ENCODE measurements at places on chromosomes 12 and 14. TPM values are rescaled to one million over a fixed set of nuclear protein-coding genes. Genes with fewer than 3 reads are reported as not detected.

Gene ADCY4
- 11.3 TPM for total RNA-seq

Gene RILPL2
- total RNA-seq: 5.8 TPM

Gene SMIM41
- 4.0 TPM for total RNA-seq

Gene SLC5A8
- 0.74 TPM for total RNA-seq

Gene GPR84
- total RNA-seq: 0.61 TPM

Gene SLC6A15
- 0.82 TPM for total RNA-seq

Gene OR4E2
- total RNA-seq: not detected

Gene SDR9C7
- not detected for total RNA-seq

DNA sequence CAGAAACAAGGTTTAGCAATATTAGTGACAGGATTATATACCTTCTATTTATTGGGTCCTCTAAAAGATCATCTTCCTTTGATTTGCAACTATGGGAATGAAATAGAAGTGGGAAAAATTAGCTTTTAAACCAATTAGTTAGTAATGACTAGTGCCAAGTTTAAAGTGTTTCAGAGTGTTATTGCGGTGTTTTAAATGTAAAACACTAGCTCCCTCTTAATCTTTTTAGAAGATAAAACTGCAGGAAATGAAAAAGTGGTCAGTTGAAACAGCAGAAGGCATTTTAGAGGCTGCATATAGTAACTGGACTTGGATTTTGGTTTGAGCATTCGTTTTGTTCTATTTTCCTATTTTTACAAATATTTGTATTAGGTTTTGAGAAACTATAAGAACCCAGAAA is 286.2 kb downstream of the RAD51B start:
- DNase-seq: no peak

- DNase-seq: no peak
Measured at GRCh38 chr12:89671469-89671868, 37.2 kb downstream of the ATP2B1 start.

DNA sequence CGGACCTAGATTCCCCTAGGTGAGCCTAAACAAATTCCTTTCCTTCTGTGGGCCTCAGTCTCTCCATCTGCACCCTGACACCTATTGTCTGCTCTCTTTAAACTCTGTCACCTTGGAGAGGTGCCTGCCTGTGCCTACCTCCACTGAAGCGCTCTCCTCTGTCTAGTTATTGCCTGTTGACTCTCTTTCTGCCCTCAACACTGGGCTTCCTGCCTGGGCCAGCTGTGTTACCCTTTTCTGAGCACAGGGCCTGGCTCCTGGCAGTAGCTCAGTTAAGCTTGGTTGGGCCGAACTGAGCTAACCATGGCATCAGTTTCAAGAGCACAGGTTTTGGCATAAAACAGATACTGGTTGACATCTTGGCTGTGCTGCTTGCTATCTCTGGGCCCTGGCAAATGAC is 43.5 kb downstream of the PRMT8 start:
- DNase-seq: no peak

DNA sequence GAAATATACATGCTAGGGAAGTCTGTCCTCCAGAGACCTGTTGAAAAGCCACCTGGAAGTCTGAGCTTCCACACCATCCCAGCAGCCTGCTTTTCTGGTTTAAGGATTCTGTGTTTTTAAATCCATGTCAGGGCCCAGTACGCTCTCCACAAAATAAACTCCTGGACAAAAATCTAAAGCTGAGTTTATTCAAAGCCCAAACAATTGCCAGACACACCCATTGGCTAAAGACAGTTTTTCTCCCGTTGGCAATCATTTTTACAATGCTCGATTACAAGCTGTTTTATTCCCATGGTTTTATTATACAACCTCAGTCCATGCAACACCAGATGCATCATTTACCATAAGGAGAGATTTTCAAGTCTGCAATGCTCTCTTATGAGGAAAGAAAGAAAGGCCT is 94.5 kb downstream of the MYRFL start:
- DNase-seq: no peak

DNA sequence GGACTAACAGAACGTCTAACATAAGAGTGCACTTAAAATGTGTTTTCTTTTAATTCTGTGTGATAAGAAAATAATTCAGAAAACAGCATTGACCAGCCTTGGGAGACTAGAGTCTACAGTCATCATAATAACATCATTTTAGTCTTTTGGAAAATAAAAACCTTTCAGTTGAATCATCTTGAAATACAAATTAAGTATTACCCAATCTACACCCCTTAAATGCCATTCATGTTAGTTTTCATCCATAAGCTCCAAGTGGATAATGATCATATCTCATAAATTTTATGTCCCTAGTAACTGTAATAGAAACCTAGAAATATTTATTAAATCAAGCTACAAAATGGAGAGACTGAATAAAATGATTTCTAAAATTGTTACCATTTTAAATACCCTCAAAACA is 32.4 kb downstream of the EPS8 start:
- no peak for DNase-seq

GRCh38 chr12:131591714-131592709 is 118.9 kb upstream of the SFSWAP start:
- no peak for DNase-seq

DNA sequence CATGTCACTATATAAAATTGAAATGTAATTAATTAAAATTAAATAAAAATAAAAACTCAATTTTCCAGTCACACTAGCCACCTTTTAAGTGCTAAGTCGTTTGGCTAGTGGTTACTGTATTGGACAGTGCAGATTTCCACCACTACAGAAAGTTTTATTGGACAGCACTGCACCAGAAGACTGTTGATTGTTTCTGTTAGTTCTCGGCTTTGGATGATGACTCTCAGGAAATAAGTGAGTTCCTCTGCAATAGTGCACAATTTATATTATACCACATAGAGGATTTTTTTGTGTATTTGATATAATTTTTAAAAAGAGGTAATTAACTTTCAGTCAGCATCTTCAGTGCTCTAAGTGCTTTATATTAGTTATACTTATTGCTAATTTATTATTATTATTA is 52.7 kb downstream of the FAR2 start:
- DNase-seq: no peak

DNA sequence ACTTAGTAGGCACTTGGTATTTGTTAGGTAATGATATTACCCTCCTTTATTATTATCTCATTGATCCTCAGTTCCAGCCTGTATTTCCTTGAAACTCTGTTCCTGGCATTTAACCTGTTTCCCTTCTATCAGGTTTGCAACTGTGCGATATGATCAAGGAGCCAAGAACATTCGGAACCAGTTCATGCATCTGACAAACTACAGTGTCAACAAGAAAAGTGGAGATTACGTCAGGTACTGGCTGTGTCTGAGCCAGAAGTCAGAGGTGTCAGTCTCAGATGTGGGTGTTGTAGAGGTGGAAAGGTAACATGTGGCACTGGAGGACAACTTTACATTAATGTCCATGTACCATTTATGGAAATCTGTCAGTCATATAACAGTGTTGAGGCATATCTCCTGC is 56.7 kb downstream of the TTLL5 start:
- DNase-seq: no peak

DNA sequence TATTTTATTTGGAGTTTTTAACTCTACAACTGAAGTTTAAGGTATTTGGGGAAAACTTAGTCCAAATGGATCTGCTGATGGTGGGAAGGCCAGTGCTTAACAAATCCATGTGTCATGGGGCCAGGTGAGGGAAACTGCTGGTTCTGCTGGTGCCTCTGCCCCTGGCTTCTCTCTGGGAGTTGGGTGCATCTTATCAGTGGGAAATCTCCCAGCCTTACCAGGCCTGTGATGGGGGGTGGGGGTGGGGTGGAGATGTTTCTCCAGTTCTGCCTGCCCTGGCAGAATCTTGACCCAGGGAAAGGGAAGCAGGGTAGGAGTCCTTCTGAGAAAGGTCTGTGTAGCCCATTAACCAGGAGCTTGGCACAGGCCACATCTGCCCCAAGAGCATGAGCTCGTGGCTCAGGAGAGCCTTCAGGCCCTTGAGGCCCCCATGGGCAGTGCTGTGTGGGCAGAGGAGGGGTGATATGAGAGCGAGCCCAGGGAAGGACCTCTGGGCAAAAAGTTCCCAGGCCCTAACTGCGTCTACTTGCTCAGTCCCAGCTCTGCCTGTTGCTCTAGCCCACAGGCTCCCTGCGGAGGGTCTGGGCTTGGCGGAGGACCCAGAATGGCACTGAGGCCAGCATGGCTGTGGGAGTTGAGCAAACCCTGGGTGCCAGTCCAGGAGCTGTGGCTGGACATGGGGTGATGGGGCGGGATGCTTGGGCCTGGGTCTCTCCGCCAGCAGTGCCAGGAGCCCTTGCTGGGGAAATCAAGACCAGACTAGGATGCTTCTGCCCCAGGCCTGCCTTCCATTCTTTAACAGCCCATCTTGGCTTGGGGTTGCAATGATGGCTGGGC is 18.2 kb downstream of the VASH1 start:
- DNase-seq: no peak

DNA sequence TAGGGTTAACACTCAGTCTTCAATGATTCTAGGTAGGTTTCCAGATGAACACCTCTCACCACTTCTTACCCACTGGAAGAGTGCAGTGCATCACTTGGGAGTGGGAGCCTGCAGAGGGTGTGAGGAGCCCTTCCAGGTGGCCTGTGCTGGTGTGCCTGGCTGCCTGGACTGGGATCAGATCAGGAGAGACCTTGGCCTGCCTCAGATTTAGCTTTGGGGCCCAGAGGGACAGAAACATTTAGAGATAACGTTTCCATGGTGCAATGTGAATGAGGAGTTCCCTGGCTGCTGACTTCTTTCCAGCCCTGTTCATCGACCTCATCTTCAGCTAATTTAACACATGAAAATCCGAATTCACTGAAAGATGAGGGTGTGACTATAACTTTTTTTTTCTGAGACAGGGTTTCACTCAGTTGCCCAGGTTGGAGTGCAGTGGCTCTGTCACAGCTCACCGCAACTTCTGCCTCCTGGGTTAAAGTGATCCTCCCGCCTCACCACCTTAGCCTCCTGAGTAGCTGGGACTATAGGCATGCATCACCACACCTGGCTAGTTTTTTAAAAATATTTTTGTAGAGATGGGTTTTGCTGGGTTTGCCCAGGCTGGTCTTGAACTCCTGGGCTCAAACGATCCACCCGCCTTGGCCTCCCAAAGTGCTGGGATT is 53.6 kb downstream of the SUSD6 start:
- DNase-seq: no peak

DNA sequence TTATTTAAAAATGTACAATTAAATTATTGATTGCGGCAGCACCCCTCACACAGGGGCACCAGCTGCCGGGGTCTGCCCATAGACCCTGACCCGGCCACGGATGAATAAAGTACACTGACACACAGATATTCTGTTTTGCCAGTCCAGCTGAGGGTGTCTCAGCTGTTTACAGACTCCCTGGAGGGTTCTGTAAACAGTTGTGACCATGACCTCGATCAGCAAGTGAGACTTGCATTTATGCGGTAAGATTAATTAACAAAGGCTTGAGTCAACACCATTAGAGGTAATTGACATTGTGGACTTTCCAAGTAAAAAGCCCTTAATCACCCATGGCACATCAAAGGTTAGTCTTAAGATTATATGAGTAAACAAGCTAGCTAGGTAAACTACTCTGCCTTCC is 94.3 kb downstream of the FUT8 start:
- no peak for DNase-seq

GRCh38 chr14:75259510-75259855 is 19.1 kb upstream of the FOS start:
- no peak for DNase-seq

- DNase-seq: no peak
Measured at GRCh38 chr14:93458234-93458633, 27.5 kb downstream of the UNC79 start.

DNA sequence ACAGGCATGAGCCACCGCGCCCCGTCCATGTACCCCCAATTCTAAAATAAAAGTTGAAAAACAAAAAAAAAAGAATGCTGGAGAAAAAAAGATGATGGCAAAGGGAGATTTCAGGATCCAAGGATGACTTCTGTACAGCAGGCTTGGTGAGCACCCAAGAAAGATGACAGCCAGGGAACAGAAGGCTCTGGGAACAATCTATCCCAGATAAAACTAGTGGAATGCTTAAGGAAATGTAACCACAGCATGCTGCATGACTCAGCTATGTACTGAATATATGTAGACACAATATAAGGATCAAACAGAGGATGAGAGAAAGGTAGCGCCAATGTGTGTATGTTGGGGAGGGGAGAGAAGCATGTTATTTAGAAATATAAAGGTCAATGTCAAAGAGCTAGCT is 123.7 kb upstream of the TMTC1 start:
- DNase-seq: no peak

DNA sequence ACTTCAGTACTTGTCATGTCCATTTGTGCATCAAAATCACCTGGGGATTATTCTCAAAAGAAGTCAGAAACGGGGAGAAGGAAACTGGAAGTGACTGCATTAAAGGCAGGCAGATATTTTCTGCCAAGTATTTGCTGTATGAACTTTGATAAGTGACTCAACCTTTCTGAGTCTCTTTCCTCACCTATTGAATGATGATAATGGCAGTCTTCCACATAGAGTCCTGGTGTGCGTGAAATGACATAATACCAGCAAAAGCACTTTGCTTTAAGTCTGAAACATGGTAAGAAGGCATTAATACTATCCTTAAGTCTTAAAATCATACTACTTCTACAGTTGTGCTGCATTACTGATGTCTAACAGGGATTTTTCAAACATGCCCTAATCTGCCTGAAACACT is 278.5 kb downstream of the ADAMTS20 start:
- no peak for DNase-seq

GRCh38 chr12:38934686-38935085 is 29.3 kb upstream of the CPNE8 start:
- no peak for DNase-seq

DNA sequence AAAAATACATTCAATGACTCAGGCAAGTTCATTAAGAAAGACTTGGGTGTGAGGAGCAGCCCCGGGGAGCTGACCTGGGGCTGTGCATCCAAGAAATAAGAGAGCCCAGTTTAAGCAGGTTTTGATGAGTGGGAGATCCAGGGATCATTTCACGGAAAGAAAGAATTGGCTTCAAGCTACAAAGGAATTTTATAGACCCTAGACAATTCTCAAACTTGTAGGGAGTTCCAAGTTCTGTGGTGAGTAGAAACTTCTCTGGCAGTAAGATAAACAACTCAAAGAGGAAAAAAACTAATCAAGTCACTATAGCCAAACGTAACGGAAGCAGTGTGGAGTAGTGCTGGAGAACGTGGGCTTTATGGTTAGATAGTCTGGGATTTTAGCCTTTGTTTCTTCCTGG is 175.7 kb upstream of the DDHD1 start:
- DNase-seq: no peak

DNA sequence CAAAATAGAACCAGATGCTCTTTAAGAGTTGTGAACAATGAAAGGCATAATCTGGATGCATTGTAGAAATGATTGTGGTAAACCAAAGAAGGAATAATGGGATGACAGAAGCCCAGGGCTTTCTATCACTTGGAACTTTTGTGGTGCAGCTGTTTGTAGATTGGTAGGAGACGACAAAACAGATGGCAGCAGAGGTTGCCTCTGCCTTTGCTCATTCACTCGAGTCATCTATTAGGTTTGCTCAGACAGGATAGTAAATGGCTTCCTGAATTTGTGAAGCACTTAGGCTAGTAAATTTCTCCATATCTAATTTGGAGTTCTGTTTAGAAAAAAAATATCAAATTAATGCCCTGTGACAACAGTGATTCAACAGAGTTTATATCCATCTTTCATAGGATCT is 78.4 kb downstream of the FGD4 start:
- DNase-seq: no peak

All from ovary (tissue), 10 donors.